NCI-H1417 (cell line): ENCODE measurements at places on chromosomes 13 and 19.

GRCh38 chr13:23380534-23380933 lies 53.0 kb downstream of the SACS start:
- no peak for DNase-seq

GRCh38 chr19:15426485-15427349 lies 7.9 kb upstream of the AKAP8L start:
- no peak for DNase-seq

DNA sequence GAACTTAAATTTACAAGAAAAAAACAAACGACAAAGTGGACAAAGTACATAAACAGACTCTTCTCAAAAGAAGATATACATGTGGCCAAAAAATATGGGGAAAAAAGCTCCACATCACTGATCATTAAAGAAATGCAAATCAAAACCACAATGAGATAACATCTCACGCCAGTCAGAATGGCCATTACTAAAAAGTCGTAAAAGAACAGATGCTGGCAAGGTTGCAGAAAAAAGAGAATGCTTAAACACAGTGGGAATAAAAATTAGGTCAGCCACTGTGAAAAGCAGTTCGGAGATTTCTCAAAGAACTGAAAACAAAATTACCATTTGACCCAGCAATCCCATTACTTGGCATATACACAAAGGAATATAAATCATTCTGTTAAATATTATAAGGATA lies 132.7 kb downstream of the UGGT2 start:
- no peak for DNase-seq

DNA sequence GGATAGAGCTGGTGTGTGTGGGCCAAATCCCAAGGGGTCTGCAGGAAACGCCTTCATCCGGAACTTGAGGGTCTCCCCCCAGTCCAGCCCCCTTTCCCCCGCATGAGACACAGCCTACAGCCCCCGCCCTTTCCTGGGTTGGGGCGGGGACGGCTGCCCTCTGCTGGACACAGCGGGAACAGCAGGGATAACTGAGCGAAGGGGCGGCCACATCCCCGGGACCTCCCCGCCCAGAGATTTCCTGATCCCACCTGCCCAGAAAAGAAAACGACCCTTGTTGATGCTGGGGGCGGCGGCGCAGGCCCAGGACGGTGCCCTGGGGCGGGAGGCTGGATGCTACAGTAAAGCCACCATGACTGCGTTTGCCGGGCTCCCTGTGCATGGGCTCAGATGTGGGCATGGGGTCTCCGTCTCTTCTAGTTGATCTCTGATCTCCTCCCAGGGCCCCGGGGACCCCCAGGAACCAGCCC lies 14.2 kb downstream of the ONECUT3 start:
- DNase-seq, result peak; percentile 51

DNA sequence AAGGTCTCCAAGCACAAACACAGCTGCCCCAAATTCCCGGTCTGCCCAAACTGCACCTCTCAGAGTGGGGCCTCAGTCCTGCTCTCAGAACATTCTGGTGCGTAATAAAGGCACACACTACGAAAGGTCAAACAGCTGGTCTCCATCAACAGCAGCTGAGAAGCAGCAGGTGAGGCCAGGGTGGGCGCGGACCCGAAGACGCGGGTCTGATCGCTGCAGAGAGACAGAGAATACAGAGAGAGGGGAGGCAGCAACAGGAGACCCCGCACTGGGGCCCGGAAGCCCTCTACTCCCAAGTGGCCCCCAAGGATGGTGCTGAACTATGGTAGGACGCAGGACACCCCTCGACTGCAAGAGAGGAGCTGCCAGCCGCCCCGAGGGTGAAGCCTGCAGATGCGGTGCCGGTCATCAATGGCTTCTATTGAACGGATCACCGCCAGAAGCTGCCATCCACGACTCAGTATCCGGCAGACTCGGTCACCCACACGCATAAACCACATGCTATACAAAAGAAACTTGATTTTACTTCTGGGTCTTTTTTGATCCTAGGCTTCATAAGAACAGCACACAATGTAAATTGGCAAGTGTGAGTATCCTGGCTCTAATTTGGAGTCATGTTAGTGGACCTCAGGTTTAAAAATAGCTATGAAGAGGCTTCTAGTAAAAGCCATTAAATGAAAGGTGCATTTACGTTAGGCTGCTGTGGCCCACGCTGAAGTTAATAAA lies 33.4 kb downstream of the STK24 start:
- DNase-seq, result no peak

GRCh38 chr13:75139291-75139690 lies 342.7 kb downstream of the TBC1D4 start:
- DNase-seq, result no peak

DNA sequence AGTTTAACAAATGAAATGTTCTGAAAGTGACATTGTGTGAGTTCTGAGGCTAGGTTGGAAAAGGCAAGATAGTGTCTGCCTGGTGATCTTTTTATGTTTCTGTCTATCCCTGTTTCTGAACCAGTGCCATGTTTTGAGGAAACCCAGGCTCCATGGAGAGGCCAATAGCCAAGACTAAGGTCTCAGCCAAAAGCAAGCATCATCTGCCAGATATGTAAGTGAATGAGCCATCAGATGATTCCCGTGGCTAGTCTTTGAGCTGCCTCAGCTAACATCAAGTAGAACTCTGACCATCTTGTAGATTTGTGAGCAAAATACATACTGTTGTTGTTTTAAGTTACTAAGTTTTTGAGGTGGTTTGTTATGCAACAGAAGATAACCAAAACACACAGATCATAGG lies 19.6 kb upstream of the CCNA1 start:
- DNase-seq, result no peak

- DNase-seq, result no peak
These were observed 353.1 kb downstream of the ENOX1 start for GRCh38 chr13:43433691-43434141.

GRCh38 chr13:38830442-38831045 lies 143.7 kb downstream of the FREM2 start:
- no peak for DNase-seq

DNA sequence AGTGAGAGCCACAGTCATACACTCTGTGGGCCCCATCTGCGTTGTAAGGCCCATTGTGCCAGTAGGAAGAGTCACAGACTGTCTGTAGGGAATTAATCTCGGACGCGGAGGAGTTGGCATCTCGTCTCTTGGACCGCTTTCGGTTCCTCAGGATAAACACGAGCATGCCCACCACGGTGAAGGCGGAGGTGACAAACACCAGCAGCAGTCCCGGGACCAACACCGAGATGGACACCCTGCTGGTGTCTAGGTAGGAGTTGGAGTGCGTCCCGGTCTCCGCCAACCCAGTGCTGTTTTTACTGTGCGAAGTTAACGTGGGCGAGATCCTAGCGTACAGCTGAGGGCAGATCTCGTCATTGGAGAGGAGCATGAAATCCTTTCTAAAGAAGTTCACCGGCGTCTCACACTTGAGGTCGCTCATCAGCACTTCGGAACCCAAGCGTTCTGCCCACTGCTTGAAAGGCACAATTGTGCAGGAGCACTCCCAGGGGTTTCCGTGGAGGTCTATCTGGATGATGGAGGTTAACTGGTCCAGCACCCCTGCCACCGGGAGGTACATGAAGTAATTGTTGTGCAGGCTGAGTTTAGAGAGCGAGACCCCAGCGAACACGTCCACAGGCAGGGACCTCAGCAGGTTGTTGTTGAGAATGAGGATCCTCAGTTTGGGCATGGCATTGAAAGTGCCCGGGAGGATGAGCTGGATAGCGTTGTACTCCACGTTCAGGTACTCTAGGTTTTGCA lies 2.7 kb downstream of the SLITRK1 start:
- DNase-seq, result no peak

DNA sequence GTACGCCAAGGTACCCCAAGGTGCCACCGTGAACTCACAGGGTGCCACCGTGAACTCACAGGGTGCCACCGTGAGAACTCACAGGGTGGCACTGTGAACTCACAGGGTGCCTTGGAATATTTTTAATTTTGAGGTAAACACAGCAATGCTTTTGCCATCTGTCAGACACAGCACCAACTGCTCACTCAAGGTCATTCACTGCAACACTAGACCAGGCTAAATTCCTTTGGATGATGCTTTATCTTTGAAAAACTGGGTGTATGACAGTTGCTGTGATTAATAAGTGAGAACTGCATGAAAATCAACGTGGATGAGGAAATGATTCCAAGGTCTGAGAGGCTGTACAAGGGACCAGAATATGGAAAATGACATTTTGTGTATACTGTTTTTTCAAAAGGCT lies 18.9 kb downstream of the SAFB2 start:
- DNase-seq, result no peak

DNA sequence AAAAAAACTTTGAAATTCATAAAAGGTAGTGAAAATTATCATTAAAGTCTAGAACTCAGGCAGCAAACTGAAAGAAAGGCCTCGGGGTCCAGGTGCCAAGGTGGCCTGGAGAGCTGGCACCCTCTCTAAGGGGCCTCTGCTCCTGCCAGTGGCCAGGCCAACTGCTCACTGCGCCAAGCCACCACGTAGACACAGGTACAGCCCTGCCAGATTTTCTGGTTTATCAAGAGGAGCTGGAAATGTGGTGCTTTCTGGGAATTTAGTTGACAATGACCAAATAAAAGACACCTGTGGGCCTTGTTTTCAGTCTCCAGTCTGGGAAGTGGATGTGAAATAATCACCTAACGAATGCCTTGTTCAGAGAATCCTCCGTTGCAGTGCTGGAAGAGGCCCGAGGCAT lies 22.8 kb downstream of the ZNF574 start:
- no peak for DNase-seq

DNA sequence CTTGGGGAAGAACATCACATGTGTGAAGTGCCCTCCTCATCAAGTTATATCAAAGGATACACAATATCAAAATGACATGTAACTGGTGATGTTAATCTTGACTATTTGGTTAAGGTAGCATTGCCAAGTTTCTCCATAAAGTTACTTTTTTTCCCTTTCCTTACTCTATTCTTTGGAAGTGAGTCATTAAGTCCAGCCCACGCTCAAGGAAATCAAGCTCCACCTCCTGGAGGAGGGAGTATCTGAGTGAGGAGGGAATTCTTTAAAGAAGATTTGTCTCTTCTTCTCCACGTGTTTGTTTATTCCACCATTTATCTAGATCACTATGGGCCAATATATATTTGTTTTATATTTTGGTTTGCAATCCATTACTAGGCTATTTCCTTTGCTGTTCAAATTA lies 33.6 kb upstream of the FNDC3A start:
- DNase-seq, result no peak

DNA sequence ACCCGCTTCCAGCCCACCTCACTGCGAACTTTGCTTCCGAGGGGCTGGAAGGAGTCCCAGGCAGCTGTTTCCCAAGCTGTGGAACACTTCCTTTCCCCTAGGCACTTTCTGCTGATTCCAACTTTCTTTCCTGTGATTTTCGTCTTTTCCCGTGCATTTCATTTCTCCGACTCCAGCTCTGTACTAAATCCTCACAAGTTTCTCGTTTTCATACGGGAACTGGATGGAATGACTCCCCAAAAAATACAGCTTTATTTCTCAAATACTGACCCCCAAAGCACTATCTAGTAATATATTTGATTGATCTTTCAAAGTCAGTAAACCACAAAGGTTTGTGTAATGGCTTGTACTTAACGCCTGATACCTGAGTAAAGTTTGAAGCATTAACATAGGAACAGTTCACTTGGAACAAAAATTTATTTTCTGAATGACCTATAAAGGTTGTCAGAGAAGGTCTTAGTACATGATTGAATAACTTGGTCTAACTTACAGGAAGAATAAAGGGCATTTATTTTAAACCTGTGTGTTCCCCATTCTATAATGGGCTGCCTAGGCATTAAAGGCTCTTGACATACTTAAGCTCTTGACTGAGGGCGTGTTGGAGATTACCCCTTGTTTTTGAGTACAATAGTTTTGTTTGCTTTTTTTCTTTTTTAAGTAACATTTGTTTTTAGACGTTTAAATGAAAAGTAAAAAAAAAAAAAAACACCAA lies 1.3 kb upstream of the PCDH9 start:
- DNase-seq, result no peak

DNA sequence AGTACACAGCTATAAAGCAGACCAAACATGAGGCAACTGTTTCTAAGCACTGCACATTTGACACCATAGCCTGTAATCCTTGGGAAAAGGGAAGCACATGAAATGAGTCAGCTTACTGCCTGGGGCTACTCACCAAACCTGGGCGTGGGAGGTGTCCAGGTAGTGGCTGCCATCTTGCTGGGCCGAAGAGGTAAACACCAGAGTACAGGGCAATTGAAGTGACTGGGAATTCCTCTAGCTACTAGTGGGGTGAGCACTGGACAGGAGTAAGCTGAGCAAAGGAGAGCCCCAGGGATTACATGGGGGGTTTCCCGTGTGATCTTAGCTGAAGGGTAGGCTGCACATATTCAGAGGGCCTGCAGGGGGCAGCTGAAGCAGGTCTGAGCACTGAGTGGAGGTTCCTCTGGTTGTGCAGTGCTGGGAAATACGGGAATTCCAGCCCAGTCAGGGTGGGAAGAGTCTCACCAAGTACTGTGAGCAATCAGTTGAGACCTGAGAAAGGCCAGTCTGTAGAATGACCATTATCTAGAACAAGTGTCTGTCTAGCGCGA lies 140.5 kb downstream of the SLC7A1 start:
- DNase-seq, result no peak

DNA sequence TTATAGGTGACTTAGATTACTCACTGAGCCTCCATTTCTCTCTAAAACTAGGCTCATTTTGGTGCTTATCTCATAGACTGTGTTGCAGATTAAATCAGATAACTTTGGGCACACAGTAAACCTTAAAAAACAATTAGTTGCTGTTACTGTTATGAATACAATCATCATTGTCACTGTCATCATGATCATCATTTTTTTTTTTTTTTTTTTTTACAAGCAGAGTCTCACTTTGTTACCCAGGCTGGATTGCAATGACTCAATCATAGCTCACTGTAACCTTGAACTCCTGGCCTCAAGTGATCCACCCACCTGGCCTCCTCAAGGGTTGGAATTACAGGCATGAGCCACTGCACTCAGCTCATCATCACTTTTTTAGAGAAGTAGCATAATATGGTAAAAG lies 60.0 kb downstream of the VWA8 start:
- DNase-seq, result no peak

- no peak for DNase-seq
These were observed 369.9 kb upstream of the SLC10A2 start for GRCh38 chr13:103436057-103436654.

DNA sequence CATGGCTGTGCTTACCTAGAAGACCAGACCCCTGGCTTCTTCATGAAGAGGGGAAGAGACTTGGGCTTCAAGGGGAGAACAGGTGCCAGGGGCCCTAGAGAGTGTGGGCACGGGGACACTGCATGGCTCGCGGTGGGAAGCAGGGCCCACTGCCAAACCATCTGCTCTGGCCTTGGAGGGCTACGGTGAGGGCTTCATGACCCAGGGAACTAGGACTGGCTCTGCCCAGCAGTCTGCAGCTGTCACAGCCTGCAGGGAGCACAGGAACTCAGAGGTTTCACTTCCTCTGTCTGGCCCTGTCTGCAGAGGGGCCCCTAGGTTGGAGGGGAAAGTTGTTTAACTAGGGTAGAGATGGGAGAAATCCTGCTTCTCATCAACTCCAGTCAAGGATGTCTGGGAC lies 4.3 kb downstream of the ERCC1 start:
- no peak for DNase-seq
